ENCODE measurements at places on chromosomes 3 and 15.

DNA sequence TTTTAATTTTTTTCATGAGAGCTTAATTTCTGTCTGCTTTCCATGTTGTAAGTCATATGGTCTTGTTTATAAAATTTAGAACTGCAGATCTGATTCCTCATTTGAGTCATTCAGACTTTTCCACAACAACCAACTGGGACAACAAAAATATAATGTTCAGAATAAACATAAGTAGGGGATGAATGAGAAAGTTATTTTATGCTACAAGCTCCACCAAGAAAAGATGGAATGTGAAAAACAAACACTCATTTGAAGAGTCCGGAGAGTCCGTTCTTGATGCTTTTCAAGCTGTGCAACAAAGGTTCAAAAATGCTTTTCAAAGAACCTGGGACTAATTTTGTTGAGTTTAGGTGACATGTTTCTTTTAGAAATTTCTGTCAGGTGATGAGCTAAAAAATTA, 9.2 kb downstream of the FRMD4B start:
- no peak for DNase-seq

DNA sequence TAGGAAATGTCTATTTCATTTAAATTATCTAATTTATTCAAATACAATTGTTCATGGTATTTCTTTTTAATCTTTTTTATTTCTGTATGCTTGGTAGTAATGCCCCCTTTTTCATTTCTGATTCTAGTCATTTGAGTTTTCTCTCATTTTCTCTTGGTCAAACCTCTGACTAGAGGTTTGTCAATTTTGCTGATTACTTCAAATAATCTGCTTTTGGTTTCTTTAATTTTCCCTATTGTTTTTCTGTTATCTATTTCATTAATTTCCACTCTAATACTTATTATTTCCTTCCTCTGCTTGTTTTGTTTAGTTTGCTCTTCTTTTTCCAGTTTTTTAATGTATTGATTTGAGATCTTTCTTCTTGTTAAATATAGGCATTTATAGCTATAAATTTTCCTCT, 12.1 kb downstream of the FSD2 start:
- no peak for DNase-seq

DNA sequence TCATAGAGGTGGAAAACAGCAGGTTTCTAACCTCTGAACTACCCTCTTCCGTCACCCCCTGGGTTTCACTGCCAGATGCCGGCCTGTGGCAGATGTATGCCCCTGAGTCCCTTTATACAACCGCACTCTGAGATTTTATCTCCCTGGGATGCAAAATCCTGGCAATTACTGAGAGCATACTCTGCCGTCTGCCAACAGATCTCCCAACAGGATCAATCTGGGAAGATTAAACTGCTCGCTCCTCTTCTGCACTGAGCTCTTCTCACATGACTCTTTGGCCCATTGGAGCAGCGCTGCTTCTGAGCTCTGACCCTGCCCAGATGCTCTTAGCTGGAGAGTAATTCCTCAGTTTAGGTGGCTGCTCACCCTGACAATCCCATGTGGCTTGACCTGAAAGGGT, 133.2 kb downstream of the LIPC start:
- DNase-seq, result no peak

DNA sequence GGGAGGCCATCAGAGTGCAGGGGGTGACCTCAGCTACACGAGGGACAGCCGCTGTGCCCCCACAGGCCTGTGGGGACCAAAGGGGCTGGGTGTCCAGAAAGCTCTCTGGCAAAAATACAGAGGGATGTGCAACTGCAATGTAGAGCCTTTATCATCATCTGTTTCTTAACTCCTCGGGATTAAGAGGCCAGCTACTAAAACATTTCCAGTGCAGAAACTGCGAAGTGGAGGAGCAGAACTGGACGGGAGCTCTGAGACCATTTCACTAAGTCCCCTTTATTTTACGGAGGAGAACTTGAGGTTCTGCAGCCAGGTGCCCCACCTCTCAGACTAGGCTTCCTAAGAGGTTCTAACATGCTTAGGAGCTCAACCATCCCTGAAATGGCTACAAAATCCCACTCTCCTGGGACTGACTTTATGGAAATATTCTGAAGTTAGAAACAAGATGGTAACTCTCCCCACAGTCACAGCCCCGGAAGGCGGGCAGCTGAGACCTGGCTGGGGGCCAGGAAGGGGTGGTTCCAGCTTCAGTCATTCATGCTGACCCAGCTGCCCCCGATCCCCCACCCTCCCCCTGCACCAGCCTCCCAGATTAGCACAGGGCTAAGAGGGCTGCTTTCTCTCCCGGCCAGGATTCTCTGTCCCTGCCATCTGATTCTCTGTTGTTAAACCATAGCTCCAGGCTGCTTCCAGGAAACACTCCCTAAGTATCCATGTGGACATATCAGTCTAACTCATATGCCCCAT, 40.3 kb downstream of the UMPS start:
- no peak for DNase-seq

GRCh38 chr15:32706704-32707103, 11.1 kb upstream of the GREM1 start:
- DNase-seq, result no peak

- DNase-seq, result no peak
Measured at GRCh38 chr3:46559091-46559704, 6.9 kb downstream of the LRRC2 start.

DNA sequence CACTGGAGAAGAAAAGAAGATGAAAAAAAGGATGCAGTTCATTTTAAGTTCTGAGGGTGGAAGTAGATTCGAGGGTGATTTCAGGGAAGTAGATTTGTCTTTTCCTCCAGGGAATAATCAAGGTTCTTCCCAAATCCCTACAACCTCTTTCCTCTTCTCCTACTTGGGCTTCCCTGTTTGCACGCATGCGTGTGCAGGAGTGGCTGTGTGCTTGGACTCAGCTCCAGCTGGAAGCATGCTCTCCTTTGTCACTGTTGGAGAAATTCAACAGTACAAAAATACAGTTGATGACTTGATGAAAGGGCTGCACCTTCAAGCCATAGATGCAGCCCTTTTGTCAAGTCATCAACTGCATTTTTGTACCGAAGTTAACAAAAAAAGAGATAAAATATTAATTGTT, 3.8 kb downstream of the OR5K2 start:
- DNase-seq, result no peak

DNA sequence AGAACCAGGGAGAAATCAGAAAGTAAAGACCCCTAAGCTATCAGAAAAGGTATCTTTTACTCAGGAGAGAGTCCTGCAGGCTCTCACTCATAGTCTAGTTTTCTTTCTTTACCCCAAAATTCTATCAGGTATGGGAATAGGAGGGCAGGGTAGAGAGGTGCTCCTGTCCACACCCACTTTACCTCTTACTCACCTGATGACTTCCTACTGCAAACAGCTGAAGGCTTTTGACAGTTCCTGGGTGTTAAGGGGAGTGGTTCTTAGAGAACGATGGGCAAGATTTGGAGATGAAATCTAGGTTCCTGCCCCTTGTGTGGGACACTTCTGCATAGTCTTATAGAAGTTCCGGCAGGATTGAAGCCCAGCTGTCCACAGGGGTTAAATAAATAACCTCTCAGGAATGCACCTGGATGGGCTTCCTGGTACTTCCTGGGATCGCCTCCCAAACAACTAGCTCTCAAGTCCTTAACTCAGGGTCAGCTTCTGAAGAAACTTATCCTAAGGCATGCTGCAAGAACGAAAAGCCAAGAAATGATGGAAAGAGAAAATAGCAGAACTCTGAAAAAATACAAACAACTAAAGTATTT, 10.8 kb upstream of the TNFAIP8L3 start:
- DNase-seq, result no peak

GRCh38 chr3:25513642-25514266, 85.7 kb downstream of the RARB start:
- DNase-seq, result no peak

- no peak for DNase-seq
Measured at GRCh38 chr15:77606142-77607034, 26.3 kb downstream of the LINGO1 start.

GRCh38 chr15:79035814-79036213, 54.8 kb downstream of the RASGRF1 start:
- DNase-seq, result no peak

DNA sequence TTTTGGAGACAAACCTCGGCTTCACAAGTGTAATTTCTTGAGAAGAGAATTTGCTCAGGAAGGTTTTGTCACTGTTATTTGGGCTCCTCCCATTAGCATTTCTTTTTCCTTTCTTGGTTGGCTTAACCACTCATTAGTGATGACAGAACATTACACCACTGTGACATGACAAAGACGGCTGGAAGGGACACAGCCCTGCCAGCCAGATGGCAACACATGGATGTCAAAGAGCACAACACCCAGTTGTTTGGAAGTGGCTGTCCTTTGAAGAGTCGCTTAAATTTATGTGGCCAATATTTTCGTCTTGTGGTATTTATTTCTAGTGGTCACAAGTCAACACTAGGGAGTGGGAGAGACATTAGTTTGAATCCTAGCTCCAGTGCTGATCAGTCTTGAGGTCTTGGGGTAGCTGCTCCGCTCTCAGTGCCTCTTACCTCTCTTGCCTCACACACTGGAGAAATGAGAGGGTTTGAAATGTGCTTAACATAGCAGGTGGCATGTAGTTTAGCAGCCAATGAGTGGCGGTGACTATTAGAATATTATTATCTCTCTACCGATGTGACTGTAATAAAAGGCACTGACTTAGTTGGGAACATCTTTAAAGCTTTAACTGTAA, 92.8 kb downstream of the FRMD4B start:
- no peak for DNase-seq

DNA sequence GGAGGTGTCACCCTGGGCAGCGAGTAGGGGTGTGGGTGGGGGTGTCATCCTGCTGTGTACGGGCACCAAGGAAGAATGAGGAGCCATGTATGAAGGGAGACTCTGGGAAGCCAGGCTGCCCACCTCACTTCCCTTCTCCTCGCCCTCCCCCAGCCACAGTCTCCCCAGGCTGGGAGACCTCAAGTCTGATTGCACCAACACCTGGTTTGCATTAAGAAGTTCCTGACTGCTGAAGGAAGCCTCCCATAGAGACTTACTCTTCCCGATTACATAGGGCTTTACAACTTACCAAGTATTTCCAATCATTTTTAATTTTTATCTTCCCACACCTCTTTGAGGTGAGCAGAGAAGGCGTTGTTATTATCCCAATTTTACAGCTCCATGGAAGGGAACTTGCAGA, 29.5 kb upstream of the SMAD3 start:
- no peak for DNase-seq

- DNase-seq, result no peak
Measured at GRCh38 chr3:85781806-85782205, 823.0 kb downstream of the CADM2 start.

- no peak for DNase-seq
Measured at GRCh38 chr15:68553314-68553993, 25.3 kb upstream of the CORO2B start.

DNA sequence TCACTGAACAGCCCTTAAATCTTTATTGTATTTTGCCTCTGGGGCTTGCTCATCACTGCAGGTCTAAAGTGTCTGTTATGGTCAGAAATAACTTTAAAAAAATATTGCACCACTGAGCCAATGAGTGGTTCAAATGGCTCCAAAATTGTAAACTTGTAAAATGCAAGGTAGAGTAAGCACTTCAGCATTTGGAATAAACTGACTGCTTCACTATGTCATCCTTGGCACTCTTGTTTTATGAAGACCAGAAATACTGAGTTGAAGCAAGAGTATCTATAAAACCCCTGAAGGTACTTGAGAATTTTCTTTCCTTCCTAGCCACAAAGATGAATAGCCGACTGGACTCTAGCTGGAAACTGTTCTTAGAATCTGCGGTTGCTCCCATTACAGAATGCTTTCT, 390.3 kb upstream of the DPH6 start:
- DNase-seq, result no peak

DNA sequence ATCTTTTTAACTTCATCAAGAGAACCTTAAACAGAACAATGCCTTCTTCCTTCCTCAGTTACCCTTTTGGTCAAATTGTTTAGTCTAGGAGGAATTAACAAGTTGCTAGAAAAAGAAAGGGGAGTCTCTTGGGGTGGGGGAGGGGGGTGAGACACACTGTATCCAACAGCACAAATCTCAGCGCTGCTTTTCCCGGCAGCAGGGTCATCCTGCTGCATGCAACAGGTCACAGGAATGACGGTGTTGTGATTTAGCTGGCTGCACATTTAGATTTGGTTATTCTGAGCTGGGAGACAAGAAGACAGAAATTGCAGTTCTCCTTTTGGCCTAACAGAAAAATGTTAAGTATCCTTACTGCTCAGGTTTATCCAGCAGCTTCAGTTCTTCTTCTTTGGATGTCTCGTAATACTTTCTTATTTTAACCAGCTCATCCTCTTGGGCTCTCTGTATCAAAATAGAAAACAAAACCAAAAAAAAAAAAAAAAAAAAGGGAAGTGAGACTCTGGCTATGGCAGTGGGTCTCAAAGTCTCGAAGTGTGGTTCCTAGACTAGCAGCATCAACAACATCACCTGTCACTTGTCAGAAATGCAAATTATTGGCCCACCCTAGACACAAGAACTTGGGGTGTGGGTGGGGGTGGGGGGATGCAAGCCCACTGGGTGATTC, 190.5 kb downstream of the GREM1 start:
- DNase-seq, result no peak

GRCh38 chr3:44729384-44729910, at the start of gene ZNF501:
Gene ZNF501 (plus strand): TSS chr3:44729635. CDS start chr3:44734422, 4,787 bp downstream.
- peak; percentile 81 for DNase-seq

GRCh38 chr15:74400313-74400860, 32.9 kb upstream of the CYP11A1 start:
- DNase-seq, result no peak

GRCh38 chr3:106093616-106094015, 224.8 kb upstream of the CBLB start:
- no peak for DNase-seq

DNA sequence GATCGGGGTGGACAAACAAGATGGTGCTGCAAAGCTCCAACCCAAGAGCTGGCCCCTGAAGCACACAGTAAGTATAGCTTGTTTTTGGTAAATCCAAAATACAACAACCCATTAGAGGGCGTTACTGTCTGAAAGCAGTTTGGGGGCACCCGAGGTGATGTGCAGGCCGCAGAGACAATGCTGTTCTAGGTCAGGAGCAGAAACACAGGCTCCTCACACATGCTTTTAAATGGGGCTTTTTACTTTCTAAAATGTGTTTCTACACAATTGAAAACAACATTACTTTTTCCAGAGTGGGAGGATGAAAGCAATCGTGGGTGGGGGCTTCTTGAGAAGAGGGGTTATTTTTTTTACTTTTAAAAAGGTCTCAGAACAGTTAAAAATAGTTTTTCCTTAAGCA, 1029.3 kb upstream of the CFAP20DC start:
- peak; percentile 34 for DNase-seq

- DNase-seq, result no peak
Measured at GRCh38 chr3:73657186-73657585, 32.4 kb upstream of the PDZRN3 start.

- no peak for DNase-seq
Measured at GRCh38 chr15:40352281-40352901, 1.6 kb downstream of the PHGR1 start.

GRCh38 chr3:49786357-49787181, at the start of gene IP6K1:
Gene IP6K1 (minus strand): TSS chr3:49786542. CDS start chr3:49748040, 38,502 bp downstream.
- peak; percentile 100 for DNase-seq

DNA sequence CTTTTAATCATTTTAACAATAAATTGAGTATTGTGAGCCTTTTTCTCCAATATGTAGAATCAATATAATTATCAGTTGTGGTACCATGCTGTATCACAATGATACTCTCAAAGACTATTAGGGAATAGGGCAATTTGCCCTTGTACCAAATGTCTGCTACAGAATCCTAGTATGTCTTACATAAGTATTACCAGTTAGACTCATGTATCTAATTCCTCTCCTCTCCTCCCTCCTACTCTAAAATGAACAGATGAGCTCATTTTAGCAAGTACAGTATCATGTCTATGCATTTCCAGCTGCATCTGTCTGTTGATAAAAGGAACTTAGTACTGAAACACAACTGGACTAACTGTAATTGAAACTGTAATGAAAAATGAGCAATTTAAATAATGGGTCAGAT, 124.3 kb upstream of the ATP11B start:
- DNase-seq, result no peak

All from stimulated activated CD4-positive, alpha-beta T cell treated with anti-CD3 and anti-CD28 coated beads, Interleukin-4, amount 100 ng/mL, for 48 hours (primary cell).